ENCODE measurements at places on chromosomes 5 and 9. TPM values are rescaled to one million over a fixed set of nuclear protein-coding genes. Genes with fewer than 3 reads are reported as not detected.
A peak's percentile ranks its signal among the peaks of the same experiment; 100 is the strongest.

Gene SPATA31E1
- 0.05 TPM for total RNA-seq

Gene ENHO
- total RNA-seq, result 4.1 TPM

GRCh38 chr9:108160039-108160438 is 670.5 kb upstream of the KLF4 start:
- no peak for DNase-seq

DNA sequence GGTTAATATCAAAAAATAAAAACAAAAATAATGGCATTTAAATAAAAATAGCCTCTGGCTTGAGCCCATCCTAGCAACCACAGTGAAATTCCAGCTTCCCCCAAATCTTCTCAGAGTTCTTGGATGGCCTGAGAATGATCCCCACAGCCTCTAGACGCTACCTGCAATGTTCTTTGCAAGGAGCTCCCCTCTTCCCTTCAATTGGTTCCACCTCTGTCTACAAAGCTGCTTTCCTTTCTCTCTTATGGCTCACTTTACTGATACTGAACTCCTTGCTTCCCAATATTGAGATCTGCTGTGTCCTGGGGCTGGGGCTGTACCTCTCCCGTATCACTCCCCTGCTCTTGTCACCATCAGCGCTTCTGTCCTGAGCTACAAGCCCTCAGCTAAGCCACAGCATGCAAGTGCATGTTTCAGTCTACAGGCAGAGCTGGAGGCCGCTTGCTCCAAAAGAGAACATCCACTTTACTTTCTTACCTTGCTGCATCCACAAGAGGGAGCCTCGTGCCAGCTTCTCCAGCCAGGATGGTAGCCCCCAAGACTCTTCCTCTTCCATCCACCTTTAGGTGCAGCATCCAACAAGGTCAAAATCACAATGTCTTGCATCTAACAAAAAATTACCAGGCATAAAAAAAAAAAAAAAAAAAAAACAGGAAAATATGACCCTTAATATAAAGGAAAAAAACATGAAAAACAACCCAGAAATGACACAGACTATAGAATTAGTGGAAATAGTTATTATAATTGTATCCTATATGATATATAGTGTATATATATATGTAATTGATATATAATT is 57.4 kb upstream of the PRSS3 start:
- DNase-seq, result peak; percentile 55

- DNase-seq, result no peak
These were observed 34.9 kb downstream of the SYK start for GRCh38 chr9:90836411-90837080.

Gene INSYN2B
- total RNA-seq, result 4.5 TPM

DNA sequence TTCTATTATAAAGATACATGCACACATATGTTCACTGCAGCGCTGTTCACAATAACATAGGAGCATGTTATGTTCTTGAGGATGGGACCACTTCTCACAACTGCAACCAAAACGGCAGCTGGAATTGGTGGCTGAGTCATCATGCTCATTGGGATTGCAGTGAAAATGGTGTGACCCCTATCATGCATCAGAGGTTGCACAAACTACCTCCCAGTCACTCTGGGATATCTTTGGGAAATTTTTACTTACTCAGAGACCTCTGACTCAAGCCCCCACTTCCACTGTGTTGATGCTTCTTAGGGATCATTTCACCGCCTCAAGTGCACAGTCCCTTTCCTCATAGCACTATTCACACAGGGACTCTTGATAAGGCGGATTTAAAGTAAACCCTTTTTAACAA is 474.1 kb downstream of the BNC2 start:
- no peak for DNase-seq

DNA sequence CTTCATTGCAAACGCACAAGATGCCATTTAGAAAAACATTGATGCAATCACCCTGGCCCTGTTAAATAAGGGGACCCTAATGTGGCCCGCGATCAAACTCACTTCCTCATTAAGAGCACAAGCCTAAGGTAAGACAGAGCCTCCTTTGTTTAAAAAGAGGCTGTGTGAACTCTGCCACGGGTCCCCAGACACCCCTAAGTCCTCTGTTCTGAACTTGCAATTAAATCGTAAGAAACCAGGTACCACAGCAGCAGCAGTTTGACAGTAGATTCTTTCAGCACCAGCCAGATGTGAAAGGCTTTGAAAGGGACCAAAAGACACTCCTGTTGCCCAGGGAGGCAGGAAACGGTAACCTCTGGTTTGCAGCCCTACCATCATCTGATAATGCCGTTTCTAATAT is 346.3 kb downstream of the TMEM167A start:
- DNase-seq, result no peak

- DNase-seq, result no peak
These were observed 102.6 kb upstream of the ALDH1B1 start for GRCh38 chr9:38289866-38290245.
